Activated CD4-positive, alpha-beta T cell treated with anti-CD3 and anti-CD28 coated beads, Interleukin-2, amount 10 ng/mL, durations not matched to agents 7 days and 5 days (primary cell): ENCODE measurements at places on chromosomes 2 and 18.
A peak's percentile ranks its signal among the peaks of the same experiment; 100 is the strongest.

DNA sequence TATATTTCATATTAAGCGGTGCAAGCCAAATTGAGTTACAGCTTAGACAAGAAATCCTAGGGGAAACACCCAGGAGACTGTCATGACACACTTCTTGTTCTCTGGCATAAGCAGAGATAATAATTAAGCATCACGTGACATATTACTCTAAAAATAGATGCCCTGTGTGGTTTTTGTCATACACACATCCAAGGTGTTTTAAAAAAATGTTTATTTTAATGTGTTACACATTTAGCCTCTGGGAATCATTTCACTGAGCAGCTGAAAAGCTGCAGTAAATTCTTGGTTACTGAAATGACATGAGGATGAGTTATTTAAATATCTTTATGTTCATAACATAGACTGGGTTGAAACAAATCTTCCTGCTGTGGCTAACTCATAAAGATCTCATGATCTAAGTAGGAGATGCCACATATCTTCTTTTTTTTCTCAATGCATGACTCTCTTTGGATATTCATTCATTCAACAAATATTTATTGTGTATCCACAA lies 38.0 kb upstream of the ERMN start:
- peak overlapping the region; percentile 43 for H3K27ac ChIP-seq
- H3K4me1 ChIP-seq: peaks cover 23% of the 10 kb centered on the region
- no peaks in the 10 kb centered on the region for H3K27me3 ChIP-seq
- no peak for DNase-seq
- no peak overlapping the region for H3K4me3 ChIP-seq
- peaks cover 60% of the 10 kb centered on the region for H3K36me3 ChIP-seq

DNA sequence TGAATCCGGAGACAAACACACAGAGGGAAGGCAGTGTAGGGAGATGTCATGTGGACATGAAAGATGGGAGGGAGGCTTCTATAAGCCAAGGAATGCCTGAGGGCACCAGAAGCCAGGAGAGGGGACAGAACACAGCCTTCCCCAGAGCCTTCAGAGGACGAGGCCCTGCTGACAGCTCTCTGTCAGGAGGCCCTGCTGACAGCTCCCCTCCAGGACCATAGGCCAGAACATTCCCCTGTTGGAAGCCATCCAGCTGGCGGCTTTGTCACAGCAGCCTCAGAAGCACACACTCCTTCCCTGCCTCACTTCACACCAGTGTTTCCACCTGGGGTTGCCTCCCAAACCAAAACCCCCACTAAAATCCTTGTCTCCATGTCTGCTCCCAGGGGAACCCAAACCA lies 171.3 kb upstream of the ID2 start:
- no peak for DNase-seq
- no peak overlapping the region for H3K27ac ChIP-seq
- H3K36me3 ChIP-seq: peaks cover 23% of the 10 kb centered on the region
- no peak overlapping the region for H3K4me3 ChIP-seq
- H3K4me1 ChIP-seq: peaks cover 38% of the 10 kb centered on the region
- no peaks in the 10 kb centered on the region for H3K27me3 ChIP-seq

- H3K4me1 ChIP-seq: no peaks in the 10 kb centered on the region
- no peak overlapping the region for H3K4me3 ChIP-seq
- H3K27me3 ChIP-seq: no peaks in the 10 kb centered on the region
- DNase-seq: no peak
Observed at GRCh38 chr2:138327967-138328366, 173.6 kb upstream of the SPOPL start.

DNA sequence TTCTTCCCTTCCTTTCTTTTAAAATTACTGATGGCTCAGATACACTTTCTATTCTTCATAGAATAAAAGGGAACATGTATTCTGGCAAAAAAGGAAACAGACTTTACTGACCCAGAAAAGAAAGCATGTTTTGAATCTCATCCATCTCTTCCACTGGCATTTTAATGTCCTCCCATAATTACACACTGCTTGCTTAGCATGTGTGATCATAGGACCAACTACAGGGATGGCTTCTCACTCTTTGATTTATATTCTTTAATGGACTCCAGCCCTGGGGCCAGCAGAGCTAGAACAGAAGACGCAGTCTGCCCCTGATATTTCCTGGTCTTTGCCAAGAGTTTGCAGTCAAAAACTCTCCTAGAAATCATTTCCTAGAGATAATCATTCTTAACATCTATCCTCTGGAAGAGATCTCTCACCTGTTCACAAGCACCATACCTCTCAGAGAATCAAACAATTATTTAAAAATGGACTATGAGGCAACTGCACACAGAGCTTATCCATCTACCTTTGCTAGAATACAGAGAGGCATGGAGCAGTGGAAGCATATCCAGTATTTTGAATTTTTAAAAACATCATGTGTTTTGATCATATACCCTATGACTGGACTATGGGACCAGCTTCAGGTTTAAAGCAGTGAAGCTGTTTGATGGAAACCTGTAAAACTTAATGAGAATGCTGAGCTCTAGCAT lies 429.1 kb downstream of the NRXN1 start:
- no peak overlapping the region for H3K4me3 ChIP-seq
- no peaks in the 10 kb centered on the region for H3K27me3 ChIP-seq
- no peak overlapping the region for H3K27ac ChIP-seq
- no peak for DNase-seq
- H3K36me3 ChIP-seq: no peaks in the 10 kb centered on the region
- no peaks in the 10 kb centered on the region for H3K4me1 ChIP-seq

DNA sequence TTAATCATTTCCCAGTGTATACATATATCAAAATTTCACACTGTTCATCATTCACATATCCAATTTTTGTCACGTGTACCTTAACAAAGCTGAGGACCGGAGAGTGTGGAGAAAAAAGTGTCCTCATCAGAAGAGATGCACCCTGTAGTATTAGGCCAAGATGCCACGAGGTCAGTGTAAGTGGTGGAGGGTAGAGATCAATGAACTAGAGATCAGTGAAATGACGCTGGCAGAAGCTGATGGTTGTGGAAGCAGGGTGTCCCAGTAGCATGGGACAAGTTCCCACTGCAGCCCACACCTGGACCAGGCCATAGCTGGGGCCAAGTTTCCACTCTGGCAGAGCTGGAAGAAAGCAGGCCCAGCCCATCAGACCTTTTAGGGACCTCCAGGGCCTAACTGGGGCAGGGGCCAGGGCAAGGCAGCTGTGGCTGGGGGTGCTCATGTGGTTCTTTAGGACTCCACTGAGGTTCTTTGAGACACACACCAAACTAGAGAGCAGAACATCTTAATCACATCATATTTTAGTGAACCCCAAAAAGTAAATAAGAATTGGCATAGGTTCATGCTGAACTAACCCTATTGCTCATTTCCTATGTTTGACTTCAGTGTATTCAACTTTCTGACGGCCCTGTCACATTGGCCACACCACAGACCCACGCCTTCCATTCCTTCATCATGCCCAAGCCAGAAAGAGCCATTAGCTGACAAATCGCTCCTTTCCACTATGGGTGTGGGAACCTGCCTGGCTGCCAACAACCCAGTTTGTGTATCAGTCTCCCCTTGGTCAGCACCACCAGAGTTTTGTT lies 21.6 kb upstream of the GPR55 start:
- no peaks in the 10 kb centered on the region for H3K36me3 ChIP-seq
- H3K4me3 ChIP-seq: no peak overlapping the region
- peaks cover 29% of the 10 kb centered on the region for H3K4me1 ChIP-seq
- DNase-seq: no peak

GRCh38 chr2:208265371-208265800 lies 669 bp upstream of the PIKFYVE start:
- no peaks in the 10 kb centered on the region for H3K27me3 ChIP-seq
- H3K4me1 ChIP-seq: peaks cover 42% of the 10 kb centered on the region
- H3K36me3 ChIP-seq: peaks cover 11% of the 10 kb centered on the region
- DNase-seq: peak; percentile 70
- peak overlapping the region; percentile 84 for H3K4me3 ChIP-seq

- peak overlapping the region; percentile 38 for H3K4me3 ChIP-seq
- peaks cover 16% of the 10 kb centered on the region for H3K4me1 ChIP-seq
- DNase-seq: peak; percentile 60
- peak overlapping the region; percentile 62 for H3K27ac ChIP-seq
Observed at GRCh38 chr2:8229546-8229986, 452.3 kb upstream of the ID2 start.

GRCh38 chr2:168612719-168613118 lies 156.6 kb downstream of the CERS6 start:
- H3K4me1 ChIP-seq: peaks cover 17% of the 10 kb centered on the region
- peaks cover 28% of the 10 kb centered on the region for H3K36me3 ChIP-seq
- DNase-seq: no peak
- H3K4me3 ChIP-seq: no peak overlapping the region
- no peak overlapping the region for H3K27ac ChIP-seq
- no peaks in the 10 kb centered on the region for H3K27me3 ChIP-seq

DNA sequence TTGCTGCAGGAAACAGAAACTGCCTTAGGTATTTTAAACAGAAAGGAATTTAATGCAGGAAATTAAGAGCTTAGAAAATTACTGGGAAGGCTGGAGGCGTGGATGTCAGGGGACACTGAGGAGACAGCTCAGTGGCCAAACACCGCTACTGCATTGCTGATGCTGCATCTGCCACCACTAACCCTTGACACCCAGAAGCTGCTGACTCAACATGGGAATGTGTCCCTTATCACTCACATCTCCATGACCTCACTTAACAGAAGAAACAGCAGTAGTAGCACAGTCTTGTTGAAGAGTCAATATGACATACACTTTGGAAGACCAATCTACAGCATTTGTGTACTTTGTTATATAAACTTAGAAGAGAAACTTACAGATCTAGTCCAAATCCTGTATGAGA lies 906.1 kb downstream of the SLC4A3 start:
- no peak for DNase-seq
- no peak overlapping the region for H3K4me3 ChIP-seq
- H3K4me1 ChIP-seq: no peaks in the 10 kb centered on the region
- H3K36me3 ChIP-seq: no peaks in the 10 kb centered on the region

DNA sequence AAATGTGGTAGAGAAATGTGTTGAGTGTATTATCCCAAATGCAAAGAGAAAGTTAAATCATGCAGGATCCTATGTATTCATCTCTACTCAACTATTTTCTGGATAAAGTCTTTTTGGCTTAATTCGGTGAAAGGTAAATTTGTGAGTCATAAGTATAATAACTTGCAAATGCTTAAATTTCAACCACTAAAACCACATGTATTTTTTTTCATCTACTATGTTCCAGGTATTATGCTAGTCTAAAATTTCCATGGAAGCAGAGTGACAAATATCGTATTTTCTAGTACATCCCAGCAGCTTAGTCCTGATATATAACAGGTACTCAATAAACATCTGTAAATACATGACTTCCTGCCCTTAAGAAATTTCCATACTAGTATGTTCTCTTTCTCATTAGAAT lies 6.2 kb downstream of the ALS2 start:
- H3K27me3 ChIP-seq: no peaks in the 10 kb centered on the region
- peaks cover 17% of the 10 kb centered on the region for H3K4me1 ChIP-seq
- H3K4me3 ChIP-seq: no peak overlapping the region
- no peaks in the 10 kb centered on the region for H3K36me3 ChIP-seq
- H3K27ac ChIP-seq: no peak overlapping the region

GRCh38 chr2:226023383-226023782 lies 623.9 kb downstream of the NYAP2 start:
- no peak overlapping the region for H3K4me3 ChIP-seq
- DNase-seq: no peak
- H3K36me3 ChIP-seq: no peaks in the 10 kb centered on the region
- no peaks in the 10 kb centered on the region for H3K4me1 ChIP-seq

- H3K36me3 ChIP-seq: no peaks in the 10 kb centered on the region
- no peak for DNase-seq
- no peaks in the 10 kb centered on the region for H3K4me1 ChIP-seq
- H3K4me3 ChIP-seq: no peak overlapping the region
Observed at GRCh38 chr18:58098706-58099105, 54.7 kb downstream of the NEDD4L start.

DNA sequence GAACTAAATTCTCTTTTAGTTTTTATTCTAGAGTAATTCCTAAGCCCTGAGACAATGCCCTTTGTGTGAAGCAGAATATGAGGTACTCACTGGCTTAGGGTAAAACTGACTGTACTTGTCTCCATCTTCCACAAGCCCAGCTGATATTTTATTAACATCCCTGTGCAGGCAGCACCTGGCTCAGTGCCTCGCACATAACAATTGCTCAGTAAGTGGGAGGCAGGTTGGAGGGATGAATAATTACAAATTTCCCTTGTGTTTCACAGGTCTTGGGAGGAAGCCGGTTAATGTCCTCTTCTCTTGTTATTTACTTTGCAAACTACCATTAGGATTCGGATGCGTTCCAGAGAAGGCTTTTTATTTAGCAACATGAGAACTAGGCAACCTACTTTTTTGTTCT lies 249.8 kb upstream of the FSHR start:
- H3K27me3 ChIP-seq: no peaks in the 10 kb centered on the region
- H3K36me3 ChIP-seq: no peaks in the 10 kb centered on the region
- no peaks in the 10 kb centered on the region for H3K4me1 ChIP-seq
- no peak overlapping the region for H3K27ac ChIP-seq
- DNase-seq: no peak
- H3K4me3 ChIP-seq: no peak overlapping the region

DNA sequence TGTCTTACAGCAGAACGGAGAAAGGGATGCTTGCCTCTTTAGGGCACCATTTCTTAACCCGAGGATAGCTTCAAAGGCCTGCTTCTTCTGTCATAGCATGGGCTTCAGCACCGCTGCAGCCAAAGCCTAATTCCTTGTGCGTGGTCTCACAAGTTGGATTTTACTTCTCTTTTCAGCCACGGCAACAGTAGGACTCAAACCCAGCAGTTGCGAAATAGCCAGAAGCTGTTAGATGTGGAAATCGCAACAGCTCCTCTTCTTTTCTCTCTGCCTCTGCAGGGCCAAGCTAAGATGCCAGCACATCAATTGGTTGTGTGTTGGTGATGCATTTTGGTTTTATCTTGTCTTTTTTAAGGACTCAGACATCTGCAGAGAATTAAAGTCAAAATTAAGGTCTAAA lies 3.1 kb downstream of the NRXN1 start:
- no peak overlapping the region for H3K27ac ChIP-seq
- H3K4me3 ChIP-seq: no peak overlapping the region
- H3K27me3 ChIP-seq: no peaks in the 10 kb centered on the region
- DNase-seq: no peak
- H3K36me3 ChIP-seq: no peaks in the 10 kb centered on the region
- H3K4me1 ChIP-seq: no peaks in the 10 kb centered on the region

DNA sequence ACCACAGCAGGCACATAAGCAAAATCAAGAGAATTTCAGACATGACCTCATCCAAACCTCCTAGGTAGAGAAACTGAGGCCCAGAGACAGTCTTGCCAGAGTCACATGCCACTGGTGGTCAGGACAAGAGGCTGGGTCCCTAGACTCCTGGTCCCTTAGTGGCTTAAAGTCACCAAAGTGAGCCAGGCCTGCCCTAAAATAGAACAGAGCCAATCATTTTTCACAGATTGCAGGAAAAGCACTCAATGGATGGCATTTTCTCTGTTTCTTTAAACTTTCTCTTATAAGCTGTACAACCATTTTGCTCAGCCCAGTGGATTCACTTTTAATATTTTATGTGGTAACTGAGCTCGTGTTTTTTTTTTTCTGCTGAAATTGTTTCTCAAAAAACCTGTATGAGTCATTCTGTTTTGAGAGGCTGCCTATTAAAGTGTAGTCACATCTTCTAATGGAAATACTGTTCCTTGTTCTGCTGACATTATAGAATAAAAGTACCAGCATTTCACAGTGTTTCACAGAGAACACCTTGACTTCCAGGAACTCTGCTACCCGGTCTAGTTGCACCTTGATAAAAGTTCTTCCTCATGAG lies 29.6 kb downstream of the STEAP3 start:
- H3K27me3 ChIP-seq: no peaks in the 10 kb centered on the region
- no peaks in the 10 kb centered on the region for H3K4me1 ChIP-seq
- no peaks in the 10 kb centered on the region for H3K36me3 ChIP-seq
- no peak overlapping the region for H3K27ac ChIP-seq
- no peak for DNase-seq
- H3K4me3 ChIP-seq: no peak overlapping the region

GRCh38 chr18:74869904-74870863 lies 272.5 kb downstream of the ZNF407 start:
- H3K4me3 ChIP-seq: no peak overlapping the region
- H3K27me3 ChIP-seq: no peaks in the 10 kb centered on the region
- DNase-seq: no peak
- no peak overlapping the region for H3K27ac ChIP-seq
- H3K4me1 ChIP-seq: no peaks in the 10 kb centered on the region
